ENCODE measurements at places on chromosomes 12 and 14.

- no peak for DNase-seq
Measured at GRCh38 chr14:33563191-33563900, 387.5 kb downstream of the EGLN3 start.

GRCh38 chr14:61653507-61653906 is 41.8 kb upstream of the HIF1A start:
- DNase-seq: no peak

GRCh38 chr14:31013841-31014240 is 11.6 kb upstream of the AP4S1 start:
- no peak for DNase-seq

DNA sequence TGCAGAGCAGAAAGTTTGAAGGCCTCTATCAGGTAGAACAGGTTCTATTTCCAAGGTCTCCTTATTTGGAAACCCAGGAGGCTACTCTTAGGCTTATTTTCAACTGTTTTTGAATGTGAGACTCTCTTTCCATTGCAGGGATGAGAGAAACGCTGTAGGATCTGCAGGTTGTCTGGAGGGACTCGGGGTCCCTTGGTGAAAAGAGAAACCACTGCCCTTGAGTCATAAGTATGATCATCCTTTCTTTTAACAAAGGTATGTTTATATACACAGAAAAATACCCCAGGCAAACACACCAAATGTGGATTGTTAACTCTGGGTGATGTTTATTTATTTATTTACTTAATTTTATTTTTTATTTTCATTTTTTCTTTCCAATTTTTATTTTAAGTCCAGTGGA is 57.8 kb upstream of the MAX start:
- DNase-seq: no peak

DNA sequence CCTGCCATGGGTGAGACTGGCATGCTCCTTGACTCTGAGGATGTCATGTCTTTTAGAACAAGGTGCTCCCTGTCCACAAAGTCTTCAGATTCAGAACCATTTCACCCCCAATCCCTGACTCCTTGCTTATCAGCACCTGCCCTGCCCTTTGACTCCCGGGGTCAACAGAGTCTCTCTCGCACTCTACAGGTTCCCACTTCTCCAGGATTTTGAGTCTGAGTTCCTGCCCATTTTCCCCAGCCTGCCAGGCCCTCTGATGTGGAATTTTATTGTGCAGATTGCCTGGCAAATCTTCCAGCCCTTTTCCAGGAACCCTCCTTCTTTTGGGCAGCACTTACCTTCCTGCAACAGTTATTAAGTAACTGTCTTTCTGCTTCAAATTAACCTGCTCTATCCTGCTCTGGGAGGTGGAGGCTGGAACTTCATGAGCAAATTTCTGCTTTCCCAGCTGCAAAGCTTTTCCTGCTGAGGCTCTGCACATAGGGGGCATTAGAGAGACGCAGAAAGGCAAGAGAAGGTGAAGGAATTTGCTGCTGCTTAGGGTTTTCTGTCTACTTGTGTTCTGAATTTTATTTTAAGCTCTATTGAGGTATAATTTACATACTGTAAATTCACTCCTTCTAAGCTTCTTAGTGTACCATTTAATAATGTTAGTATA is 259.1 kb downstream of the PCNX1 start:
- DNase-seq: no peak

GRCh38 chr14:61346221-61346620 is 24.8 kb downstream of the PRKCH start:
- no peak for DNase-seq

GRCh38 chr12:130414381-130414780 is 76.7 kb downstream of the PIWIL1 start:
- no peak for DNase-seq

Measured in T-helper 1 cell (primary cell).